Activated naive CD4-positive, alpha-beta T cell treated with anti-CD3 and anti-CD28 coated beads for 36 hours (primary cell): ENCODE measurements at places on chromosomes 5 and 9. TPM values are rescaled to one million over a fixed set of nuclear protein-coding genes. Genes with fewer than 3 reads are reported as not detected.

DNA sequence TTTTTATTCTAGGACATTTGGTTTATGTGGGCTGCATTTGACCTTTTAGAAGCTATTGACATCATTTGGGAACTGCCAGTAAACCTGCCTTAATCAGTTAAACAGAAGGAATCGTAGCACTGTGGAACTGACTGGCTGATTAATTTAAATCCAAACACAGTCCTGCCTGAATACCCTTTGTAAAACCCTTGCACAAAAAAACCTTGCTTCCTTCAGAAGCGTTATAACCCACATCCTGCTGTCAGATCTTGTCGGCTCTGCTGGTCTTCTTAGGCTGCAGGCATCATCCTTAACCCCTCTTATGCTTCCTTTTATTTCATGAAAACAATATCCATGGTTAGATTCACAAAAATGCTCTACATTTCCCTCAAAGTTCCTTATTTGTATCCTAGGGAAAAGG, 46.3 kb downstream of the PAM start:
- peak; percentile 25 for DNase-seq

DNA sequence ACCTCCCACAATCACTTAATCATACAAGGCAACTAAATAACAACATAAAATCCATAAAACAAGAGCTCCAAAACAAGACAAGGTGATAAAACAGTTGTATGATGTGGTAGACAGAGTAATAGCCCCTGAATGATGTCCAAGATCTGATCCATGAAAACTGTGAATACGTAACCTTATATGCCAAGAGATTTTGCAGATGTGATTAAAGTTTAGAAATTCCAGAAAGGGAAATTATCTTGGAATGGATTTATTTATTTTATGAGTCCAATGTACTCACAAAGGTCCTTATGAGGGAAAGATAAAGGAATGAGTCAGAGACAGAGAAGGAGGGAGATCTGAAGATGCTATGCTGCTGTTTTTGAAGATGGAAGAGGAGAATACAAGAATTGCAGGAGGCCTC, 1775.7 kb upstream of the C9orf72 start:
- no peak for DNase-seq

DNA sequence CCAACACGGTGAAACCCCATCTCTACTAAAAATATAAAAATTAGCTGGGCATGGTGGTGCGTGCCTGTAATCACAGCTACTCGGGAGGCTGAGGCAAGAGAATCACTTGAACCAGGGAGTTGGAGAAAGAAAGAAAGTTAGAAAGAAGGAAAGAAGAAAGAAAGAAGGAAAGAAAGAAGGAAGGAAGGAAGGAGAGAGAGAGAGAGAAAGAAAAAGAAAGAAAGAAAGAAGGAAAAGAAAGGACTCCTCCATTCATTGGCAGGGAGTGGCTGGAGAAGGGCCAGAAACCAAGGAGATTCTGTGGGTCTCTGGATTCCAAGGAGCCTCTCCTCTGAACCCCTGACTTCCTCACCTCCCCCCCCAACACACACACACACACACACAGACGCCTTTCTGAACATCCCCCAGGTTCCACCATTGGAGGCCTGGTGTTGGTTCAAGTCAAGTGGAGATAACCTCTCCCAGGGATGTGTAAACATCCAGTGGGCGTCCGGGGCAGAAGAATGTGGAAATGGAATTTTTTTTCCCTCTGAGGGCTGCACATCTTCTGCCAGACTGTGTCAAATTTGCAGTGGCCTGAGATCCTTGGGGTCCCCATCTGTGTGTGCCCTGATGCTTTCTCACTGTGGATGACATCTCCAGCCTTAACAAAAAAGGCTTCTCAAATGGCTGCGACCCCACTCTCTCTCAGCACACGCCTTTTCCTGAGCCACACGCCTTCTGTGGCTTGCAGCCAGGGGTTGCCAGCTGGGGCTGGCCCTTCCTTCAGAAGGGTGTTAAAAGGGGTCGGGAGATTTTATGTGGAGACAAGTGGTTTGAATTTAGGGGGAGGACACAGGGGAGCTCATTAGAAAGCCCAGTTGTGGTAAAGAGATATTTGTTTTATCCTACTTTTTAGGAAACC, 109.3 kb upstream of the HAND1 start:
- DNase-seq: no peak

FGD3 gene
- total RNA-seq: 58.8 TPM

DNA sequence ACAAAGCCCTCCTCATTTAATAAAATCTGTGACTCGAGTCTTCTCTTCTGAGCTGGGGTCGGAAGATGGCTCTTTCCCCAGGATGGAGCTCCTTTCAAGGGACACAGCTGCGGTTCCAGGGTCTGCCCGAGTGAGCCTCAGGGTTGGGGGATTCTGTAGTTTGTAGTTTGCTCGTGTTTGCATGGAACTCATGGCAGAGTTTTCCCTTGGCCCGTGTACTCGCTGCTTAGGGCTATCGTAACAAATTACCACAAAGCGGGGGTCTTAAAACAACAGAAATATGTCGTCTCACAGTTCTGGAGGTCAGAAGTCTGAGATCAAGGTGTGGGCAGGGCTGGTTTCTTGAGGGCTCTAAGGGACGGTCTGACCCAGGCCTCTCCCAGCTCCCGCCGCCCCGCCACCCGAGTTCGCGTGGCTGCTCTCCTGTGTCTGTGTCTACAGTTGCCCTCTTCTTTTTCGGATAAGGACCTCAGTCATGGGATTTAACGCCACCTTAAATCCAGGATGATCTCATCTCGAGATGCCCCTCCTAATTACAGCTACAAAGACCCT, 13.9 kb upstream of the LPCAT1 start:
- DNase-seq: no peak

- no peak for DNase-seq
These were observed 53.4 kb upstream of the PTCH1 start for GRCh38 chr9:95570150-95570549.

DNA sequence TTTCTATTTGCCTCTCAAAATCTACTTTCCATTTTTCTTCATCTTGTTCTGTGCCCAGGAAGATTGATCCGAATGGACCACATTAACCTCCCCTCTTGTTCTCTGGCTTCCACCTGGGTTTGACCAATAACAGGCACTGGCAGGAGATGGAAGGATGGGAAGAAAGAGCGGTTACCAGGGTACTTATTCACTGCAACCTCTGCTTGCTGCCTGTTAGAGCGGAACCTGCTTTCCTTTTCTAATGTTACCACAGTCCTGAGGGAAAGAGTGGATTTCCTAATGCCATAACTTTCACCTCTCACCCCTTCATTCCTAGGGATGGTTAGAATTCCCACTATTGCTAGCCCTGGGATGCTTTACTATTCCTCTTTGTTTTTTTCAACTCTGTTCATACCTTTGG, 262.1 kb downstream of the RFX3 start:
- no peak for DNase-seq

DNA sequence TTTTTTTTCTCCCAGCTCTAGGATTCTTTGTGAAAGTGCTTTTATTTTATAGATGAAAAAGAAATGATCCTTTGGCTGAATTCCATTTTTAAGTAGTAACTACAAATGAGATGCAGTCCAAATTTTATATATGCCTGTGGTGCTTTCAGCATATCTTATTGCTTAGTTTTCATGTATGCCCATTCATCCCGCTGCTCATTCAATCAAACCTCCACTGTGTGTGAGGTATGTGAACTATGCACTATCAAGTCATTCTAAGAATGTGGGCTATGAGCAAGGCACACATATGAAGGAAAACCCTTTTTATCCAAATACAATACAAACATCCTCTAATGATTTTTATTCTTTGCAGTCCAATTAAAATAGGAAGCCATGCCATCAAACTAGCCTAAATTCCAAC, 1069.1 kb upstream of the DMAC1 start:
- DNase-seq: no peak

DNA sequence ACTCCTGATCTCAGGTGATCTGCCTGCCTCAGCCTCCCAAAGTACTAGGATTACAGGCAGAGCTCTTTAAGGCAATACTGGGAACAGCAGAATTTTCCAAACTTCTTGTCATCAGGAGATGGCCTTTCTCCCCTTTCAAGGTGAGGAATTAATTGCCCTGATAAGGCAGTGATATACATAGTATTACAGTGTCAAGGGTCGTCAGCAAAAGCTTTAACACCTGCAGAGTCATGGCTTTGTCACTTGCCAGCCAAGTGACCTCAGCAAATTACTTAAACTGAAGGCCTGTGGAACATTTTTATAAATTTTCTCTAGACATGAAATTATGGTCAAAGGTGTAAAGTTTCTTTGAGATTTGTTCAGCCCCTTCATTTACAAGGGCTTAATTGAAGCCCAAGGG, 59.5 kb downstream of the FBXO38 start:
- no peak for DNase-seq

GRCh38 chr9:79471580-79472543, 99.9 kb upstream of the TLE4 start:
- DNase-seq: peak; percentile 42

- DNase-seq: no peak
These were observed 1.9 kb downstream of the ISOC1 start for GRCh38 chr5:129096382-129096991.

C9 gene
- not detected for total RNA-seq

- no peak for DNase-seq
These were observed 170.0 kb upstream of the DAPK1 start for GRCh38 chr9:87327575-87328125.
